Activated T-helper 1 cell treated with anti-CD3 and anti-CD28 coated beads, Interleukin-2, amount 50 U/mL, for 16 hours (primary cell): ENCODE measurements at places on chromosomes 13 and 19.

GRCh38 chr19:10096615-10096963 lies 5.9 kb downstream of the ANGPTL6 start:
- DNase-seq, result no peak

- no peak for DNase-seq
Observed at GRCh38 chr13:46176756-46177155, 5.2 kb downstream of the LCP1 start.

DNA sequence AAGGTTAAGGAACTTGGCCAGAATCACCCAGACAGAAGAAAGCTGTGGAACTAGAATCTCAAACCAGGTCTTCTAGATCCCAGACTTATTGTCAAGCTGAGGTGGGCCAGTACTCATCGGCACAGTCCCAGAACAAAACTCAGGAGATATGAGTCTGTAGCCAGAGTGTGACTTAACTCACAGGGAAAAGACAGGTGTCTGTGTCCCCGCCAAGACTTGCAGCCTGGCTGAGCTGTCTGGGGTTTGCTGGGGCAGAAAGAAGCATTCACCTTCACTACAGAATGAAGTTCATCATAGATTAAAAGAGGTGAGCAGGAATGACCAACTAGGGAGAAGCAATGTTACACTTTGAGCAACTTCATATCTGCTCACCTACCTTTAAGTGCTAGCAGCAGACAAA lies 257.2 kb downstream of the FOXO1 start:
- DNase-seq, result no peak

GRCh38 chr13:102280366-102280765 lies 121.5 kb downstream of the FGF14 start:
- DNase-seq, result no peak

GRCh38 chr13:26435171-26435570 lies 122.3 kb upstream of the WASF3 start:
- no peak for DNase-seq

GRCh38 chr19:5916181-5916708 lies 2.2 kb downstream of the CAPS start:
- no peak for DNase-seq

DNA sequence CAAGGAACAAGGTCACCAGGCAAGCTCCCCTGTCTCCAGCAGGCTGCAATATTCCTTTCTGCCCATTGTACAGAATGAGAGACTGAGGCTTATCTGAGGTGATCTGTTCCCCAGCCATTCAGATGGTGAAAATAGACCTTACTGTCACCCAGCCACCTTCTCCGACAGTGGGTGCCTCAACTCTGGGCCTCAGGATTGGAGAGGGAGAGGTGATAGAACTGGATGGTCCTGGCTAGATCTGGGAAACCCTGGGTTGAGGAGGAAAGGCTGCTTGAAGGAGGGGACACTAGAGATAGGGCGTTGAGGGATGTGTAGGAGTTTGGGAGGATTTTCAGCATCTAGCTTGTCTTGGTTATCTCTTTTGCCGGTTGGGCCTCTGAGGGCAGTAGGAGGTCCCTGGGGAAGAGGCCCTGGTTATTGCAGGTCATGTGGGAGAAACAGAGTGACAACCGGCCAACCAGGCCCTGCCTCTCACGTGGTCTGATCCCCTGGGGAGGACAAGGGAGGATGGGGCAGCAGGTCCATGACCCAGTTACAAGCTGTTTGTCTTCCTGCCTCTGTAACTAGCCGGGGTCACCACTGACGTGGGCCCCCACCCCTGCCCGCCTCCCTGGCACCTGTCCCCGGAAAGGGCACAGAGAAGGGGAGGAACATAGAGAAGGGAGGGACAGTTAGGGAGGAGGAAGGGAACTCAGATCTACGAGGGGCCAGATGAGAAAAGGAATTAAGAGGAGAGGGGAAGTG lies 8.2 kb downstream of the NFIC start:
- DNase-seq, result no peak

GRCh38 chr19:4592445-4592844 lies 33.0 kb upstream of the SEMA6B start:
- DNase-seq, result no peak

DNA sequence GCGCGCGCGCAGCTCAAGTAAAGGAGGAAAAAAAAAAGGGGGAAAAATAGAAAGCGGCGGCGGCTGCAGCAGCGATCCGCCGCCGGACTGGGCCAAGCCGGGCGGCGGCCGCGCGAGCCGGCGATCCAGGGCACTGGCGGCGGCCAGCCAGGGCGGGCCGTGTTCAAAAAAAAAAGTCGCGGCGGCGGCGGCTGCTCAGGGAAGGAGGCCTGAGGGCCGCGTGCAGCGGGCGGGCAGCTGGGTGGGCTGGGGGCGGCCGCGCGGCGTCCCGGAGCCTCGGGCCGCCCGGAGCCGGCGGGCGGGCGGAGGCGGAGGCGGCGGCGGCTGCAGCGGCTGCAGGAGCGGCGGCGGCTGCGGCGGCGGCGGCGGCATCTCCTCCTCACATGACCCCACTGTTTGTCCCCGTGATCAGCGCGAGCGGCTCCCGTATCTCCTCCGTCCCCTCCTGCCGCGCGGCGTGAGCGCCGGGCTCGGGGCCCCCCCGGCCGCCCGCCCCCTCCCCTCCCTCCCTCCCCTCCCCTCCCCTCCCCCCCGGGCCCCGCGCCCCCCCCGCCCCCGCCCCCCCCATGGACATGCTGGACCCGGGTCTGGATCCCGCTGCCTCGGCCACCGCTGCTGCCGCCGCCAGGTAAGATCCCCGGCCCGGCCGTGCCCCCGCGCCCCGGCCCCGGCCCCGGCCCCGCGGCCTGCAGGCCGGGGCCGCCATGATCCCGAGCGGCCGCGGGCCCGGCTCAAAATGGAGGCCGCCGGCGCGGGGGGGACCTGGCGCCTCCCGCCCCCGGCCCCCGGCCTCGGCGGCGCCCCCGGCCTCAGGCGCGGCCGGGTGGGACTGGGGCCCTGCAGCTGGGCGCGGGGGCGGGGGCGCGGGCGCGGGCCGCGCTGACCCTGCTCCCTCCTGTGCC lies at the start of gene USF2:
Gene USF2 (plus strand): TSS at position 427 of the 902 bp plus-strand sequence. CDS start 140 bp downstream, at position 567.
- DNase-seq, result peak; percentile 48

- no peak for DNase-seq
Observed at GRCh38 chr13:76804801-76805200, 81.4 kb downstream of the KCTD12 start.

GRCh38 chr19:3668331-3669081 lies 31.8 kb downstream of the PIP5K1C start:
- no peak for DNase-seq
